EL (cell line): ENCODE measurements at places on chromosomes 1 and 21.

- no peak for DNase-seq
Measured at GRCh38 chr1:64692911-64693310, 52.0 kb upstream of the RAVER2 start.

GRCh38 chr1:178109348-178110143 is 15.6 kb downstream of the RASAL2 start:
- peak; percentile 21 for DNase-seq

DNA sequence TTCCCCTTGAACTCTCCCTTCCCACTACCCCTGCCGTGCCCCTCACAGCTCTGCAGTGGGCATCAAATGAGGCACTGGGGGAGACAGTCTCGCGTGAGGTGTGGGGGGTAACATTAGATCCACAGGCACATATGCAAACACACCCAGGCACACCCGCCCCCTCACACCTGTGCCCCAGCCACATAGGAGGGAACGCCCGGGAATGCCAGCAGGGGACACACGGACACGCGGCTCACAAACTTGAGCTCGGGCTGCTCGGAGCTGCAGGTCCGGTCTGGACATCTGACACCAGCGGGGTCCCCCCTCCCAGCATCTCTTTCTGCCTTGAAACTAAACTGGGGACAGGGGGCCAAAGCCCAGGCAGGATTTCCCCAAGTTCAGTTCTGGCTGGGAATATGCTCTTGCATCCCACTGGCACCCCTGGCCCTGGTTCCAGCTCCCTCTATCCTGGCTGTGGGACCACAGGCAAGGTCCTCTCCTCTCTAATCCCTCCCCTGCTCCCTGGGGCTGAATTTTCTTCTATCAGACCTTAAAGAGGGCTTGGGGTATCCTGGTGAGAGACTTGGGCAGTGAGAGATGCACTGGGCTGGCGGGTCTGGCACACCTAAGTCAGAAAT is 30.6 kb downstream of the CDCP2 start:
- DNase-seq: no peak

- peak; percentile 30 for DNase-seq
Measured at GRCh38 chr1:205961405-205961804, 18.1 kb upstream of the SLC26A9 start.

DNA sequence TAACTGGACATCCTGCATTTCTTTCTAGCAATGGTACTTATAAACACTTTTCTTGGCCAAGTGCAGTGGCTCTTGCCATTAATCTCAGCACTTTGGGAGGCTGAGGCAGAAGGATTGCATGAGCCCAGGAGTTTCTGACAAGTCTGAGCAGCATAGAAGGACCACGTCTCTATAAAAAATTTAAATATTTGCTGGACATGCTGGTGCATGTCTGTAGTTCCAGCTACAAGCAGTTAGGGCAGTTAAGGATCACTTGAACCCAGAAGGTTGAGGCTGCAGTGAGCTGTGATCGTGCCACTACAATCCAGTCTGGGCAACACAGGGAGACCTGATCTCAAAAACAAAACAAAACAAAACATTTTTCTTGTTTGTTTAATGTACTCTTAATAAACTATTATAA is 434.0 kb downstream of the PLA2G4A start:
- DNase-seq: no peak

GRCh38 chr21:34132202-34132601 is 58.8 kb downstream of the MRPS6 start:
- no peak for DNase-seq
